ENCODE measurements at places on chromosomes 5 and 9.

DNA sequence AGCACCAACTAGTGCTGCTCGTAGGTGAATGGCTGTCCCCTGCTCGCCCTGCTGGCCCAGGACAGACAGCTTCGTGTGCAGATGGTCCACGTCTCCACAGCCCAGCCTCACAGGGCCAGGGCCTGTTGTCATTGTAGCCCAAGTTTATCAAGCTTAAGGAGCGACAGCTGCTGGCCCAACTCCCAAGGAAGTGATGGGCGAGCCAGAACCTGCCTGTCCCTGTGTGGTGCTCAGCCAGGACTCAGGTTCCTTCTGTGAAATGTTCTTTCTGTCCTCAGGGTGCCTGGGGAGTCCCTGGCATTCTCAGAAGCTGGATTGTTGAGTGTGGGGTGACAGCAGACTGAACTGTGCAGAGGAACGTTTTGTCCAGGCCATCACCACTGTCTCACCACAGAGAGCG, 16.4 kb downstream of the TRIP13 start:
- no peak for DNase-seq
- no peaks in the 10 kb centered on the region for H3K36me3 ChIP-seq
- no peaks in the 10 kb centered on the region for H3K4me1 ChIP-seq
- H3K27me3 ChIP-seq = no peaks in the 10 kb centered on the region

GRCh38 chr9:32385152-32385884, 875 bp downstream of the ACO1 start:
- H3K4me3 ChIP-seq = peak overlapping the region; percentile 87
- H3K27ac ChIP-seq = peak overlapping the region; percentile 90
- DNase-seq = no peak
- no peaks in the 10 kb centered on the region for H3K36me3 ChIP-seq
- H3K27me3 ChIP-seq = no peaks in the 10 kb centered on the region
- peaks cover 49% of the 10 kb centered on the region for H3K4me1 ChIP-seq

GRCh38 chr5:116629168-116629567, 54.5 kb upstream of the SEMA6A start:
- peaks cover 17% of the 10 kb centered on the region for H3K4me1 ChIP-seq
- DNase-seq = no peak
- no peak overlapping the region for H3K4me3 ChIP-seq
- H3K36me3 ChIP-seq = no peaks in the 10 kb centered on the region
- no peaks in the 10 kb centered on the region for H3K27me3 ChIP-seq

DNA sequence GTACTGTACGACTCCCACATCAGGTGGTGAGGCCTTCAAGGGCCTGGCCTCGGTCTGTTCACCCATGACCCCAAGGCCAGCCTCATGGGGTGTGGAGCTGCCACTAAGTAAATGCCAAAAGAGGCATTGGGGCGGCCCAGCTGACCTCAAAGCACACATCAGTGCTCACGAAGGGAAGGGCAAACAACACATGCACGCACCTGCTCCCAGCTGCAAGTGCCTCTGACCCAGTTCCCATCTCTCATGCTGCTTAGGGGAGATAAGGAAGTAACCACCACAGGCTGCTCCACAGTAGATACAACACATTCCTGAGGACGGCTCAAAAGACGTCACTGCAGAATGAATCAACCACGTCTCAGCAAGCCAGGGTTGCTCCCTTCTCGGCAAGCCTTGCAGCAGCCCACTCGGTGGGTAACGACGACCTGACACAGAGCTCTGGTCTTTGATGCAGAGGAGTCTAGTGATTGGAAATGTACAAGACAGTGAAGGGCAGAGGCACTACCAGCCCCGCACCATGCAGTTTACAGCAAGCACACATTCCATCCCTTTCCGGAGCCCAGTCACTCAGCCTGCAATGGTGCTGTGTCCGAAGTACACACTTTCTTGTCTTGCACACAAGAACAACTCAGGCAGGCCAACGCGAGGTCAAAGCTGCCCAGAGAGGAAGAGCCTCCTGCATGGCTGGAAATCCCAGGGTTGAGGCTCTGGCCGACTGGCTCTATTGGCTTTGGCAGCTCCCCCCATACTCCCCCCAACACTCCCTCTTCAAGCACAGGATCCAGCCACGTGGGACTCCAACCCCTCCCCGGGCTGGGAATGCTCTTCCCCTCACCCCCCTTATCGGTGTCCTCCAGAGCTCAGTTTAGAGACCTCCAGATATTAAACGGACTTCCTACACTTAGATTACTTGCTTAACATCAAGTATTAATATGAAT, 31.8 kb downstream of the FABP6 start:
- H3K27me3 ChIP-seq = no peaks in the 10 kb centered on the region
- peak overlapping the region; percentile 40 for H3K27ac ChIP-seq
- peaks cover 12% of the 10 kb centered on the region for H3K36me3 ChIP-seq
- H3K4me1 ChIP-seq = peaks cover 35% of the 10 kb centered on the region

DNA sequence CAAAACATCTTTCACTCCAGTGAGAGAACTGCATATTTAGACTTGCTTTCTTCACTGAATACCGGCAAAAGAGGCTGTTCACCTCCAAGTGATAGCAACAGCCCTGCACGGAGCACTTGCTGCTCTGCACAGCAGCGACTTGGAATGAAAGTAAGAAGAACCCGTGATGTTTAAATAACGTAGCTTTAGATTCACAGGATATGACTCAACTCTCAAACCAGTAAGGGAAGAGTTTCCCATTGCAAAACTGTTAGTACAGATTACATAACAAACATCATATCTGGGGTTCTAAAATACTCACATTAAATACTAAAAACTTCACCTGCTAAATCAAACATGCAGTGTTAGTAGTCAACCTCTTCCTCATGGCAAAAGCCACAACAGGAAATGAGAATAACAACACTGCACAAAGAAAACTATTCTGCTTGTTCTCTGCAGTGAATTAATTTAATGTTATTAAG, 203.4 kb downstream of the MCTP1 start:
- peak overlapping the region; percentile 64 for H3K27ac ChIP-seq
- no peaks in the 10 kb centered on the region for H3K27me3 ChIP-seq
- no peaks in the 10 kb centered on the region for H3K4me1 ChIP-seq
- DNase-seq = peak; percentile 36

DNA sequence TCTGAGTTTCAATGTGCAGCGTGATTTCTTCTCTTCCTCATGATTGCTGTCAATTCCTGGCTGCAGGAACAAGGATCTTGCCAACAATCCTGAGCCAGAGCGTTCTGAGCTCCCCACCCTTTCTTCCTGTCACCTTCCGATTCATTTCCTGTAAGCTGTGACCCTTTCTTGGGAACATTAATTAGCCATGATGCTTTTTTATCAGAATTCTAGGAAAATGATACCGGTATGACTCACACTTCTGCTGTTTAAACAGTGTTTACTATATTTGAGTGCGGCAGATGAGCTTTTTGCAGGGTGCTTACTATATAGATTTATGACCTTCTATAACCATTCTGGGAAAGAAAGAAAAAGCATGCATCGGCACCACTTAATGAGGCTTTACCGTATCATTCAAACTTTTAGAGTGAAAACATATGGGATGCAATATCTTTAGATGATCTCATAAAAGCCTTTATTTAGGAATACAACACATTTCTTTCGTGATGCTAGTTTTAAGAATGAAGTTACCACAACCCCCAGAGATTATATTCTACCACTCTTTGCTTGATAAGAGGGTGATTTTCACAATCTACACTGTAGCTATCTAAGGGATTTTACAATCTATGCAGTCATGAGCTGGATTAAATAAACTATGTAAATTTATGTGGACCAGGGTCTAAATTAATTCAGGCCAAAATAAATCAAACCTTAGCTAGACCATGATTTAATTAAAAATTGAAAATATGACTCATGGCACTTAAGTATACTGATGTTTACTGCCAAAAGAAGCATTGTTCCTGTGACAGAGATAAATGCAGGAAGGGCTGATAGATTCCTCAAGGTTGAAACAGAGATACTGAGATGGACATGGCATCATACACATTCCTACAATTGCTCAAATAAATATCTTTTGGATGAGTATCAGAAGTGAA, 38.0 kb upstream of the OSMR start:
- H3K4me3 ChIP-seq = no peak overlapping the region
- peaks cover 50% of the 10 kb centered on the region for H3K4me1 ChIP-seq

- no peaks in the 10 kb centered on the region for H3K4me1 ChIP-seq
- no peak for DNase-seq
- H3K36me3 ChIP-seq = no peaks in the 10 kb centered on the region
- no peaks in the 10 kb centered on the region for H3K27me3 ChIP-seq
- H3K27ac ChIP-seq = peak overlapping the region; percentile 35
Measured at GRCh38 chr5:92944903-92945604, 636.0 kb downstream of the NR2F1-AS1 start.

GRCh38 chr5:135484674-135485086, 32.5 kb upstream of the TIFAB start:
- no peak overlapping the region for H3K27ac ChIP-seq
- H3K4me3 ChIP-seq = no peak overlapping the region
- no peak for DNase-seq
- H3K4me1 ChIP-seq = peaks cover 18% of the 10 kb centered on the region

Measured in left ventricle myocardium inferior (tissue), 1 donor.